ENCODE measurements at places on chromosomes 7 and 10.

GRCh38 chr10:128095753-128096469, 30.3 kb downstream of the MKI67 start:
- no peak for DNase-seq

DNA sequence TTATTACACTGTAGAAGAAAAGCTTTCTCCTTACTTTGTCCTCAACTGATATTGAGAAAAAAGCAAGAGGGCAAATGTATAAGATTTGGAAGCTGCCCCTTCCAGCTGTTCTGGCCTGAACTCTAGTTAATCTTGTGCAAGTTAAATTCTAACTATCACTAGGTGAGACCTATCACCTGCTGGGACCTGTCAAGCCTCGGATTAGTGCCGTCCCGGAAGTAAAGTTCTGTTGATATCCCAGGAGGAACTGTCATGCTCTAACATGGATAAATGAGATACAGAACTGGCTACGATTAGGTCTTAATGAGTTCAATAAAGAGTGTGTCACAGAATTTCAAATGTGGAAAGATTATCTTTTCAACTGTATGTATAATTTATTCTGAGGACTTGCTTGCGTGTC, 1.2 kb upstream of the BPGM start:
- DNase-seq, result no peak

GRCh38 chr7:44639671-44640321, 33.4 kb downstream of the OGDH start:
- DNase-seq, result no peak

DNA sequence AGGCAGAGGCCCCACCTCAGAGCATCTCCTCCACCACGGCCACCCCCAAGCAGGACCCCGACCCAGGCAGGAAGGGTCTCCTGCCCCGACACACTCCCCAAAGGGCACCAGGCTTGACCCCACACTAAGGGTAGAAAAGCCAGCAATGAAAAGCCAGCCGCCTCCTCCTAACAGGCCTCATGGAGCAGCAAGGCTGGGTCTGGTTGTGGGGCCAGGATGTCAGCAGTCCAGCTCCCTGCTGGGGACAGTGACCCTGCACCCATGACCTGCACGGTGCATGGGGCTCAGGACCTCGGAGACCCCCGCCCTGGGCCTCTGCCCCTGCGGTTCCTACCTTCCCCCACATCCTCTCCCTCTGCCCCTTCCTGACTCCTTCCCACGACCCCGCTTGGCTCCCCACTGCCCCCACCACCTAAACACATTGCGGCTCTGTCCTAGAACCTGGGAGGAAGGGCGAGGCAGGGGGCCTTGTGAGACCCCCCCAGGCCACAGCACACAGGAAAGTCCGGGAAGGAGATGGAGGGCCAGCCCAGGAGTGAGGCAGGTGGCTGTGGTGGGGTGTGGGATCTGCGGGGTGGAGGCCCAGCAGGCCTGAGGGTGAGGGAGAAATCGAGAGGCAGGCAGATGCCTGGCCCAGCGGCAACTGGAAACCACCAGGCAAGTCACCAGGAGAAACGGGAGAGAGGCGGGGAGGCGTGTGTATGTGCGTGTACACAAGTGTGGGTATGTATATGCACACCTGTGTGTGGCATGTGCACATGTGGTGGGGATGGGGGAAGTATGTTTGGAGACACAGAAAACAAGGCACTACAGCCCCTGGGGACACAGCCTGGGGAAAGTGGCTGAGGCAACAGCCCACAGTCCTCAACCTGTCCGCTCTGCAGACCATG, 229.9 kb downstream of the MAD1L1 start:
- DNase-seq, result no peak

GRCh38 chr7:98420966-98421612, 20.2 kb upstream of the BAIAP2L1 start:
- peak; percentile 23 for DNase-seq

DNA sequence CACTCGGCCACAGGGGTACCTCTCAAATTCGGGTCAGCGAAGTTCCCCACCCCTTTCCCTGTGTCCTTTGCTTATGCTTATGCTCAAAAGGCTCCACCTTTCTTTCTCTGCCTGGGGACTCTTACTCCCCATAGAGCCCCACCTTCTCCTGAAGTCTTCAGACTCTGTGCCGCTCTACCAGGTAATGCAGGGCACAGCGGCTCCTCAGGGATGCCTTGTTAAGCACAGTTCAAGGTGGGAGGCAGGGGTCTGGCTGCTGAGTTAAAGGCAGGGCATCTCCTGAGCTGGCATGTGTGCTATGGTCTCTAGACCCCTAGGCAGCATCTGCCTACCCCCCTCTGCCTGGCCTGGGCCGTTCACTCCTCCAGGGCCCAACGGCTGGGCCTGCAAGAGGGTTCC, 3.0 kb upstream of the CXCL12 start:
- no peak for DNase-seq

- DNase-seq, result no peak
Observed at GRCh38 chr7:89618274-89618673, 536.0 kb upstream of the STEAP1 start.

GRCh38 chr10:2782265-2782664, 285.1 kb upstream of the PFKP start:
- DNase-seq, result no peak

DNA sequence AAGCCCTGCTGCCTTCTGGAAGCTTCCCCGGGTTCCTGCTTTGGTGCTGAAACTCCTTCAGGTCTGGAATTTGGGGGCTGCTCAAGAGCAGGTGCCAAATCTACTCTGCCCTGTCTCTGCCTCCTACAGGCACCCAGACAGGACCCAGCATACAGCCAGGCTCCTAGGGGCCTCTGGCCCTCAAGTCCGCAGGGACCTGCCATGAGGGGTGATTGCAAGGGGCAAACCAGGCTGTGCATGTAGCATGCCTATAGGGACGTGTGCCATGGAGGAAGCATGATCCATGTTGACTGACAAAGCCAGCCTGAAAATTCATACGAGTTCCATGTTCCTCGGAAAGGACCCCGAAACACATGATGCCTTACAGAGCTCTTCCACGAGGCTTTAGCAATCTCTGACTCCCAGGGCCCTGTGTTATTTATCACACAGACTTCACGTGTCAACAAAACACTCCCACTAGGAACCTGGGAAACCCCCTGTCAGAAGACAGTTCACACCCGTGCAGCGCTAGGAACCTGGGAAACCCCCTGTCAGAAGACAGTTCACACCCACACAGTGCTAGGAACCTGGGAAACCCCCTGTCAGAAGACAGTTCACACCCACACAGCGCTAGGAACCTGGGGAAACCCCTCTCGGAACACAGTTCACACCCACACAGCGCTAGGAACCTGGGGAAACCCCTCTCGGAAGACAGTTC, 75.3 kb upstream of the DNAAF5 start:
- no peak for DNase-seq

DNA sequence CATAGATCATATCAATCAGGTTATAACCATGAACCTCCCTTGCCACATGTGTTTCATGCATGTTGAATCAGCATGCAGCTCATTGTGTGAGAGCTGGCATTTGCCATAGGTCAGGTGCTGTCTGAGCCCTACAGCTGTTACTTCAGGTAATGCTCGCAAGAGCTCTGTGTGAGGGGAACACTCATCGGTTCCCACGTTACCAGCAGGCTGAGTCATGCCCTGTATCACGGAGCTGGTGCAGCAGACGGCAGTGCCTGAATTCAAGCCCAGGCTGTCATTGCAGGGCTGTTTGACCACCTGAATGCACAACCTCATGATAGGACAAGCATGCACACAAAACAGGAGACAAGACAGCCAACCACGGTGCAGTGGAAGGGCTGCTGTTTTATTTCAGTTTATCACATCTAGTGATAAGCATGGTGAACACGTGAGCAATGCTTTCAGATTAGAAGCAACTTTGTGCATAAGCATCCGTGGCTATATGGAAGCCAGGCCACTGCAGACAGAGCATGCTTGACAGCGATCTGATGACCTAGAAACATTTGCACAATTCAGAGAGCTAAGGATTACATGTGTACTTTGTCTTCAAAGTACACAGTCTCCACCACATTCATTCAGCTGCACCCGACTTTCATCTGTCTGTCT, 56.4 kb upstream of the PFKP start:
- DNase-seq, result no peak

DNA sequence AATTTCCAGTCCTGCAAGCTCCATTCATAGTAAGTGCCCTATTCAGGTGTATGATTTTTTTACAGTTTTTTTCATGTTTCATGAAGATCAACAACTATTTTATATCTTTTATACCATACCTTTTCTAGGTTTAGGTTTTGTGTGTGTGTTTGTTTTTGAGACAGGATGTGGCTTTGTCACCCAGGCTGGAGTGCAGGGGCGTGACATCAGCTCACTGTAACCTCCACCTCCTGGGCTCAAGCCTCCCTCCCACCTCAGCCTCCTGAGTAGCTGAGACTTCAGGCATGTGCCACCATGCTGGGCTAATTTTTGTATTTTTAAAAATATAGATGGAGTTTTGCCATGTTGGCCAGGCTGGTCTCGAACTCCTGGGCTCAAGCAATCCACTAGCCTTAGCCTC, 35.0 kb downstream of the ARMH3 start:
- DNase-seq, result no peak

- DNase-seq, result no peak
Observed at GRCh38 chr10:77111611-77112550, 525.7 kb downstream of the KCNMA1 start.

- no peak for DNase-seq
Observed at GRCh38 chr7:29877196-29877595, 70.9 kb downstream of the WIPF3 start.

- DNase-seq, result no peak
Observed at GRCh38 chr10:68900427-68901104, 549 bp upstream of the DDX50 start.

DNA sequence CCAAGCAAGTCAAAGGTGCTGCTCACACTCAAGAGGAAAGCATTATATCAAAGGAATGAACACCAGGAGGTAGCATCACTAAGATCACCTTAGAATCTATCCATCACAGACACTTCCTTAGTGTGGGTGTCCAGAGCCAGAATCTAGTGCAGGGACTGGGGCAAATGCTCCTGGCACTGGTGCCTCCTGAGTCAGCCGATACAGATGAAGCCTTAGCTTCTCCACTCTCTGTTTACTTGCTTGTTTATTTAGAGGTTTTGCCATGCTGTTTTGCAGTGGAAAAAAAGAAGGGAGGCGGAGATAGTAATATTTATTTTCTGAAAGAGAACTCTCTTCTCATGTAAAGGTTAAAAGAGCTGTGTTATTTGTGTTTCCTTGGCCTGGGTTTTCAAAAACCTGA, 303.1 kb downstream of the WDR11 start:
- no peak for DNase-seq

DNA sequence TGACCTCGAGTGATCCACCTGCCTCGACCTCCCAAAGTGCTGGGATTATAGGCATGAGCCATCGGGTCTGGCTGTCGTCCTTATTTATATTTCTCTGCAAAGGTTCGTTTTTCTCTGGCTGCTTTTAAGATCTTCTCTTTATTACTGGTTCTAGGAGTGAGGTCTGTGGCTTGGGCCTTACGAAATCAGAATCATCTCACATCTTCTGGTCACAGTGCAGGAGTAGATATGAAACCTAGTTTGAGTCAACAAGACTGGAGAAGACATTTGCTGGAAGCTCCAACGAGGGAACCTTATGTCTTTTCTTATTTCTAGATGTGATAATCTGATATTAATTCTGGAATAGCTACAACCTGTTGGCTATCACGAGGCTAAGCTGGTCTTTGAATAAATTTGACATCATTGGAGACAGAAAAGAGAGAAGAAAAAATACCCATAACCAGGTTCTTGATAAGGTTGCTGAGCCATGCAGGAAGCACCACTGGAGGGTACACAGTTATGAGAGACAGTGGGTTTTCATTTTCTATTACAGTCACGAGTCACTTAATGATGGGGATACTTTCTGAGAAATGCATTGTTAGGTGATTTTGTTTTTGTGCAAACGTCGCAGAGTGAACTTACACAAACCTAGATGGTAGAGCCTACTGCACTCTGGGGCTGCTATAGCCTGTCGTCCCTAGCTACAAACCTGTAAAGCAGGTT, 25.6 kb upstream of the IL15RA start:
- no peak for DNase-seq

DNA sequence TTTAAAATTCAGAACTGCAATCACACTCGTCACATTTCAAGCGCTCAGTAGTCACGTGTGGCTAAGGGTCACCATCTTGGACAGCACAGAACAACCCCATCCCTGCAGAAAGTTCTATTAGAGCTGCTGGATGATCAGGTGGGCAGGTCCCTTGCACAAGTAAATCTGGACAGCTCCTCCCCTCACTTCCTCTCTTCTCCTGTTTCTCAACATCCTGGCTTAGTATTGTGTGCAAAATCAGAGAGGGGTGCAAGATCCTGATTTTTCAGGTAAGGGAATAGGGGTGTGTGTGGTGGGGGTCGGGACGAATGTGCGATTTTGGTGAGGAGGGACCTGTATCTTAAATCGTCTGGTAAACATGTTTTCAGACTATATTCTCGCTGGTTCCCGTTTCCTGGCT, at the start of gene GIMAP4:
TSS of gene GIMAP4 (plus strand) at position 222 of the 400 bp plus-strand sequence. CDS start 2,512 bp downstream, outside the sequence.
- DNase-seq, result no peak

- no peak for DNase-seq
Observed at GRCh38 chr7:111405621-111406020, 156.7 kb downstream of the IMMP2L start.

DNA sequence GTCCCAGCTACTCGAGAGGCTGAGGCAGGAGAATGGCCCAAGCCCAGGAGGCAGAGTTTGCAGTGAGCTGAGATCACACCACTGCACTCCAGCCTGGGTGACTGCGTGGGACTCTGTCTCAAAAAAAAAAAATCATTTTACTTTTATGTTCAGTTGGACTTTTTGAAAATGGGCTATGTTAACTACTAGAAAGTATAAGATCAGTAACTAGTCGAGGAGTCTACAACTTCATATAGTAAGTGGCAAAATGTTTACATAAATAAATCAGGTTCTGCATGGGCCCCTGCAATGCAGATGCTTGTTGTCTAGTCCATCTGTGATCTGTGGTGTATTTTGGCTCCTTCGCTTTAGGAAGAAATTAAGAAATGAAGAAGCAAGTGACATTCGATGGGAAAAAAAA, 12.3 kb upstream of the ADO start:
- no peak for DNase-seq

GRCh38 chr10:85741626-85742300, 624.8 kb downstream of the GRID1 start:
- DNase-seq, result no peak

GRCh38 chr10:59240582-59241183, 64.2 kb downstream of the PHYHIPL start:
- DNase-seq, result no peak

DNA sequence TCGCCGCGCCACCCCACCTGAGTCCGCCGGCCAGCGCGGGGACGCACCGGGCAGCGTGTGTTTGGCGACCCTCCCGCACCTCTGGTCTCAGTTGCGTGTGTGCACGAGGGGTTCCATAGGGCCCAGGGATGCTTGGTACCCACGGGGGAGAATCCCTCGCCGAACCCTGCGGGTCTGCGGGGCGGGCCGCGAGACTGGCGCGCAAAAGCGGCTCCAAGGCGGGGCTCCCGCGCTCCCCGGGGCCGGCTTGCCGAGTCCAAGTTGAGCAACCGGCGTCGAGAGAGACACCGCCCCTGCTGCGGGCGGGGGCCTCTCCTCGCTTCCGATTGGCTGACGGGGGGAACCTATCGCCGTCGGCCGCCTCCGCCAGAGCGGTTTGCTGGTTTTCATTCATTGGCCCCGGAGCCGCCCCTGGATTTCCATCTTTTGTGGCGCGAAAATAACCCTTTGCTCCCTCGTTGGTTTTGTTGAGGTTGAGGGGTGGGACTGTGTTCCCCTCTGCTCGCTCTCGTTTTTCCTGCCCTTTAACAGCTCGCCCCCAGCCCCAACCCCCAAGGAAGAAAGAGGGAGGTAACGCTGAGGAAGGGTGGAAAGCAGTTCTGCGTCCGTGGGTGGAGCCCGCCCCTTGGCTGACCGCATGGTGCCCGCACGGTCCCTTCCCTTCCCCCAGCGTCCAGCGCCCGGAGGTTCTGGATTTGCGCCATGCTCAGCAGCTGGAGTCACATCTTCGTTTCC, 4.0 kb upstream of the IGF2BP3 start:
- peak; percentile 85 for DNase-seq

GRCh38 chr7:47225387-47226131, 356.4 kb downstream of the TNS3 start:
- DNase-seq, result no peak
